ENCODE measurements at places on chromosomes 12 and 14. TPM values are rescaled to one million over a fixed set of nuclear protein-coding genes. Genes with fewer than 3 reads are reported as not detected.

DNA sequence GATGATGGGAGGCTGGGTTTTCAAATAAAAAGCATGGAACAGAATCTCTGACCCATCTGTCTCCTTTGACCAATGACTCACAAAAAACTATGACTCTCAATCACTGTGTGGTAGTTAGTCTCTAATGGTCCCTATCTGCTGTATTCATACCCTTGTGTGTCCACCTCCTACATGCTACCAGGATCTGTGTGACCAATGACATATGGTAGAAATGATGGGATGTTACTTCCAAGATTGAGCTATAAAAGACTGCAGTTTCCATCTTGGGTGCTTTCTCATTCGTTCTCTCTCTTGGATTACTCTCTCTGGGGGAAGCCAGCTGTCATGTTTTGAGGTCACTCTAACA is 144.7 kb upstream of the BTG1 start:
- DNase-seq, result no peak

DNA sequence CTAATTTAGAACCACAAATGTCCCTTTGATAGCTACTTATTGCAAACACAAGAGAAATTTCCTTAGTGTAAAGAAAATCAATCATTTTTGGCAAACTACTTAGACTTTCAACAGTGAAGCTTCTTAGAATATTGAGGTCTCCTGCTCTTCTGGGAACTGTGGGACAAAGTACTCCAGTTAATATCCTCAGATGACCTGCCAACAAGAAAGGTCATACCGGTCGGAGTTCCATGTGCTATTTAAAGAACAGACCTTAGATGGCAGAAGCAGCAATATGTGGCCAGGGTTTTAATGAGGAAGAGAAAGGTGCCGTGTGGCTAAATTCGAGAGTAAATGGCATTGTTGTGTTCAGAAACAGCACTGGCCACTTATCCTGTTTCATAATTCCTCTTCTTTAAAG is 114.7 kb upstream of the AMIGO2 start:
- DNase-seq, result no peak

- DNase-seq, result no peak
These were observed 29.2 kb downstream of the CLEC2D start for GRCh38 chr12:9698681-9699080.

GRCh38 chr12:94100211-94100627 is 48.2 kb upstream of the PLXNC1 start:
- no peak for DNase-seq

DNA sequence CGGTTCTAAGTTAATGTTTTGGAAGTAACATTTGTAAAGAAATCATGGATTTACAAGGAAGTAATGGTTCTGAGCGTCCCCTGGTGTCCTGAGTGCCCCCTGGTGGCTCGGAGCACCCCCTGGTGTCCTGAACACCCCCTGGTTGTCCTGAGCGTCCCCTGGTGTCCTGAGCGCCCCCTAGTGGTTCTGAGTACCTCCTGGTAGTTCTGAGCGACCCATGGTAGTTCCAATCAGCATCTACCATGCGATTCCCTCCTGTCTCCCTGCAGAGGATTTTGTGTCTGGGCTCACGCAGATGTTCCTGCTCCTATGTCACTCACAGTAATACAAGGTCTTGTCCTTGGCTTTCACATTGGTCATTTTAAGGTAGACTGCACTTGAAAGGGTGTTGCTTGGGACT is 1352.9 kb downstream of the TMEM121 start:
- no peak for DNase-seq

- DNase-seq, result no peak
These were observed 209.3 kb downstream of the AEBP2 start for GRCh38 chr12:19648591-19648990.

Gene C12orf42
- not detected for total RNA-seq

GRCh38 chr14:60975551-60975950 is 5.3 kb downstream of the TRMT5 start:
- DNase-seq, result no peak

Gene ERO1A
- 37.0 TPM for total RNA-seq

Gene CLMN
- total RNA-seq, result 23.7 TPM

DNA sequence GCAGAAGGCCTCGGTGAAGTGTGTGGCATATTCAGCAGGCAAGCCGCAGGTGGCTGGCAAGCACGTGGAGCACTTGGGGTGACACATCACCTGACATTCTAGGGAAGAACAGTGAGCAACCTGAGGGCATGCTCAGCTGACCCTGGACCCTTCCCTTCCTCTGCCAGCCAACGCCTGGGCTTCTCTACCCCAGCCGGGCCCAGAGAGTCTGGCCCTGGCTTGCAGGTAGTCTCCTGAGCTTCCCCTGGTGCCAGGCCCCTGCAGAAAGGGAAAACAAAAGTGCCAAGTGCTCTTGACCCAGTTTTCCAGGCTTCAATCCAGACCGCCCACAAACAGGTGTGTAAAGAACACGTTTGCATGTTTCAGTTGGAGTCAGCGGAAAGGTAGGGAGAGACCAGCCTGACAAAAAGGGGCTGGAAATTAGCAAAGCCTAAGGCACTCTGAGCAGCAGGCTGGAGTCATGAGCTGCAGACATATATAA is 45.7 kb downstream of the PRKAB1 start:
- DNase-seq, result no peak
